Hematopoietic multipotent progenitor cell (in vitro differentiated cells): ENCODE measurements at places on chromosomes 4 and X. TPM values are rescaled to one million over a fixed set of nuclear protein-coding genes. Genes with fewer than 3 reads are reported as not detected.

Gene FAM236A
- not detected for total RNA-seq

Gene SSX1
- not detected for total RNA-seq

Gene ADGRG2
- not detected for total RNA-seq

Gene WWC2
- total RNA-seq, result 1.1 TPM

Gene FHIP1A
- total RNA-seq, result under 0.01 TPM

Gene SHROOM2
- total RNA-seq, result under 0.01 TPM

Gene BMP3
- total RNA-seq, result not detected

Gene SULT1E1
- total RNA-seq, result not detected

Gene ZNF711
- total RNA-seq, result 19.1 TPM

Gene ZFP42
- not detected for total RNA-seq

Gene STK32B
- total RNA-seq, result 14.8 TPM

Gene STBD1
- total RNA-seq, result 1.9 TPM

Gene SLC25A31
- total RNA-seq, result not detected

Gene MAGEB17
- not detected for total RNA-seq

Gene DDIT4L
- total RNA-seq, result not detected

Gene CLIC2
- 11.3 TPM for total RNA-seq

Gene BEND2
- total RNA-seq, result under 0.01 TPM

Gene BST1
- 13.7 TPM for total RNA-seq

Gene CSTF2
- 14.5 TPM for total RNA-seq

Gene CSAG2
- not detected for total RNA-seq

Gene PPP4R3C
- total RNA-seq, result not detected

Gene CLNK
- 0.27 TPM for total RNA-seq

Gene SAP30
- 18.6 TPM for total RNA-seq

Gene ALB
- not detected for total RNA-seq

Gene PDCL2
- total RNA-seq, result not detected

Gene TAF1
- 29.9 TPM for total RNA-seq

Gene PIM2
- total RNA-seq, result 142 TPM

Gene EXOC1
- 21.8 TPM for total RNA-seq

Gene RAB39B
- total RNA-seq, result 3.2 TPM

Gene GIMD1
- total RNA-seq, result not detected

Gene TCP11X2
- not detected for total RNA-seq

Gene GLRB
- 0.81 TPM for total RNA-seq

Gene MID1
- 0.54 TPM for total RNA-seq

Gene NR0B1
- total RNA-seq, result 0.27 TPM

Gene MMRN1
- 31.0 TPM for total RNA-seq

Gene VCX3A
- total RNA-seq, result not detected

Gene SHOX
- not detected for total RNA-seq

Gene LANCL3
- total RNA-seq, result 0.27 TPM

Gene VBP1
- total RNA-seq, result 8.6 TPM

Gene KIAA1210
- total RNA-seq, result not detected

Gene BEX2
- 41.7 TPM for total RNA-seq

Gene PACRGL
- total RNA-seq, result 12.7 TPM

Gene DUSP21
- not detected for total RNA-seq
